ENCODE measurements at places on chromosomes 12 and 14.
A peak's percentile ranks its signal among the peaks of the same experiment; 100 is the strongest.

DNA sequence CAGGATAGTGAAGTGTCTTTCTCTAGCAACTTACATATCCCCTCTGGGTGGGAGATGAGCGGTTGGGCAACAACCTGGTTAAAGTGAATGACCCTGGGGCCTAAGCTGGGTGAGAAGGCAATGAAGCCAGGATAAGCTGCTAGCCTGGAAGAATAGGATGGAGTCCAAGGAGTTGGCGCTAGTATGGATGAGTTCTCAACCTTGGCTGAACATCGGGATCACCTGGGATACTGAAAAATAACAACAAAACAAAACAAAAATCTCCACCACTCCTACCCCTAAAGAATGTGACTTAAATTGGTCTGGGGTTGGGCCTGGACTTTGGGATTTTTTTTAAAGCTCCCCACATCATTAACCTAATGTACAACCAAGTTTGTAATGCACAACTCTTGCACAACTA is 4.8 kb upstream of the RPS6KA5 start:
- no peak for DNase-seq

GRCh38 chr12:7349418-7349817 is 45.5 kb downstream of the ACSM4 start:
- DNase-seq: no peak

DNA sequence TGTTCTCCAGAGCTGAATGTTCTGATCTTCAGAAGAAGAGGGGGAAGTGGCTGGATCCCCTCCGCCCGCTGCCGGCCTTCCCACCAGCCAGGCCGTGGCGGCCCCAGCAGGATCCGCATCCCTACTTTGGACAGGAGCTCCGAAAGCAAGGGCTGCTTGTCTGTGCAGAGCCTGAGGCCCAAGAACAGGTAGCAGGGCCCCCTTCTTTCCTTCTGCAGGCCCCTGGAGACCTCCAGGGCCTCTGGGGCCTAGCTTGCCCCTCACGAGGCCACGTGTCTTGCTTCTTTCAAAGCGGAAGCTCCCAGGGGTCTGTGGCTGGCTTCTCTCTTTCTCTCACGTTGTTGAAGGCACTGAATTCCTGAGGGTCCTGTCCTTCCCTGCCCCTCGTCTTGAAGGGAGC is 13.2 kb downstream of the PGF start:
- DNase-seq: no peak

DNA sequence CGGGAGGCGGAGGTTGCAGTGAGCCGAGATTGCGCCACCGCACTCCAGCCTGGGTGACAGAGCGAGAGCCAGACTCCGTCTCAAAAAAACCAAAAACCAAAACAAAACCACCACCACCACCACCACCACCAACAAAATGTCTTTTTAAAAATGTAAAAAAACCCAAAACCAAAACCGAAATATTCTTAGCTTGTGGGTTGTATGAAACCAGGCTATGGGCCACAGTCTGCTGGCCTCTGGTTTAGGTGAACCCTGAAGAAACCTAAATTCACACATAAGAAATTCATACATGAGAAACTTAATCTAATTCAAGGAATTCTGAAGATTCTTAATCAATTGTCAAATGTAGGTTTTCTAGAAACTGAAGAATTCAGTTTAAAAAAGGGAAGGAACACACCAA is 37.6 kb downstream of the INSM2 start:
- no peak for DNase-seq

GRCh38 chr14:98210045-98210672 is 1061.8 kb downstream of the BCL11B start:
- DNase-seq: no peak

DNA sequence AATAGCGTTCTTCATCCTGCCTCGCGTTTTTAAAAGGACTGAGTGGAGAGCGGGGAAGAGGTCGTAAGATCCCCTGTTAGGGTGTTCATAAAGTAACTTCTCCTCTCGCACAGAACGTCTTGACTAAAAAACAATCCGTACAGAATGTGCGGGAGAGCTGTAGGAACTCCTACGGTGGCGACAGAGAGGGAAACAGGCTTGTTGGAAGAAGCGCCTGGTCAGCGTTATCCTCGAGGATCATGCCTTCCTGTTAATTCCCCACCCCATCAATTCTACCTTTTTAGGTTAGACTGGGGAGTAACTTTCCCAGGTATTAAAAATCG is 399 bp upstream of the WASHC4 start:
- no peak for DNase-seq

- no peak for DNase-seq
These were observed 303.9 kb upstream of the SYT1 start for GRCh38 chr12:78560633-78561032.

DNA sequence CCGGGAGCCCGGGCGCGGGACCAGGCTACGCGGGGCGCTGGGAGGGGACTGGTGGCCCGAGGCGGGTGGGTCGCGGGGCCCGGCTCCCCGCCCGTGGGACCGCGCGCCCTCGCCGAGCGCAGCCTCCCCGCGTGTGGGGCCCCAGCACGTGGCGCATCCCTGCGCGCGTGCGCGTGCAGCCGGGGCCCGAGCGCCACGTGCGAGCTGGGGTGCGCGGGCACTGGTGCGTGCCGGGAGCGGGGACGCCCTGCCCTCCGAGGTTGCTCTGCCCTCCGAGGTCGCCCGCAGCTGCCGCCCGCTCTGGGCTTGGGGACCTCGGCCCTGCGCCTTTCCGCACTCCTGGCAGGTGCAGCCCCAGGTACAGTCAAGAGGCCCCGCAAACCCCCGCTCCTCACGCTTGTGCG is 365 bp upstream of the CCDC88C start:
- DNase-seq: no peak

GRCh38 chr14:24332268-24332993 is 2.4 kb downstream of the ADCY4 start:
- peak; percentile 48 for DNase-seq

DNA sequence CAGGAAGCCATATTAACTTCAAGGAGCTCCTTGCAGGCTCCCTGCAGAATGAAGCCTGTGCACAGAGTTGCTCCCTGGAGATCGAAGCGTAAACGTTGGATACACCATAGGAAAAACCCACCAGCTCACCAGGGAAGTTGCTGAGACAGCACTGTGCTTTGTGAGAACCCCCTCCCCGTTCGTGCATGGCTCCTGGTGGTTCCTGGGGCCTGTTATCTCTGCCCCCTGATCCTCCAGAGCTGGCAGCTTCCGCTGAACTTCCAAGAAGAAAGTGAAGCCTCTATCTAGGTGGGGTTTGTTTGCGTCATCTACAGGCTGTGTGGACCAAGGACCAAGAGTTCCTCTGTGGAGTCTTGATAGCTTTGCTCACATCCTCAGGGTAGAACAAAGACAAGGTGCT is 2.4 kb upstream of the CCDC85C start:
- no peak for DNase-seq

- no peak for DNase-seq
These were observed 80.6 kb downstream of the CCDC59 start for GRCh38 chr12:82277582-82277981.

DNA sequence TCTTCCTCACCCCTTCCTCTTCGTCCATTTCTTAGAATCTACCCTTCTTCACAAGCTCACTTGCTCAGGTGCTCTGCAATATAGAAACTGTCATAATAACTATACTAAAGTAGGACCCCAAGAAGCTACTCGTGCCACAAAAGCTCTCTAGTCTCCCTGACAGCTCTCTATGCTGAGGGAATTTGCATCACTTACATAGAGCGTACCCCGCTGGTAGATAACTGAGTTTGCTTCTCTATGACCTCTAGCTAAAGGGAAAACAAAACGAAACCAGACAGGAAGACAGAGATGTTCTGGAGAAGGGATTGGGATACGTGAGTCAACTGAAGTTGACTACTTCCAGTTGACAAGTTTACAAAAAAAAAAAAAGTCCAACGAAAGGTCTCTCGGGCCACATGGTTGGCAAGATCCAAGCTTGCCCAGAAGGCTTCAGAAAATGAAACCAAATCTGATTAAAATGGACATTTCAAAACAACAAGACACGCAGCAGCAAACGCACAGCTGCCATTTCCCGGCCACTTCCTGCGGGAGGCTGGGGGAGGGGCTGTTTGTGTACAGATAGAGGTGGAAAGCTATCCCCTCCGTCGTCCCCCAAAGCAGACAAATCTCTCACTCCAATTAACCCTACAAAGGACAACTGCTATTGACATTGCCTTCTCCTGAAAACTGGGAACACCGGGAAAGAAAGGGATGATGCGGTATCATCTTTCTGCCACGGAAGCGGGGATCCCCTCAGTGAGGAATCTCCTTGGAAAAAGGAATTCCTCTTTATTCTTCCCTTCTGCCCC is 1.3 kb downstream of the BAZ2A start:
- DNase-seq: no peak

GRCh38 chr12:112314981-112315380 is 67.2 kb downstream of the HECTD4 start:
- DNase-seq: no peak

DNA sequence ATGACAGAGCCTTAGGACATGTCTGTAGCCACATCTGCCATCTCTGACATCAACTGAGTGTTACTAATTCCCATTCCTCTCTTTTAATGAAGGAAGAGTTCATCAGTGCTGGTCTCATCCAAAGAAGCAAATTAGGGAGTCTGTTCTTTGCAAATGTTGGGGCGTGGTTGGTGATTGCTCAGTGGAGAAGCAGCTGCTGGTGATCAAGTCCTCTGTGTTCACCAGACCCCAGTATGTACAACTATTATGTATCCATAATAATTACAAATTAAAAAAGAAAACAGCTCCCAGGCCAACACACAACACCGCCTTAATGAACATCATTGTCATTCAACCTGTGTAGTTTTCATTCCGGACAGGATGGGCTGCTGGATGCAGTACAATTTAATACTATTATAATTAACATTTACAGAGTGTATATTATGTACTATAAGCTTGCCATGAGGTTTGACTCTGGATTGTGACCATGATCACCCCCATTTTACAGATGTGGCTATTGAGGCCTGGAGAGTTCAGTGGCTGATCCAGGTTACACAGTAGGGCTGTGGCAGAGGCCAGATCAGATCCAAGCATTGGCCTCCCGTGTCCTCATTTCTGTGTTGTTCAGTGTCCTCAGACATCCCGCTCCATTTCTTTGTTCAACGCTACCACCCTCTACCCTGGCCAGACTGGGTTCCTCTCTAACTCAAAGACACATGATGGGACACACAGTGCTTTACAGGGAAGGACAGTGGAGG is 179.0 kb downstream of the CHST11 start:
- no peak for DNase-seq

- no peak for DNase-seq
These were observed 36.9 kb downstream of the PLEKHA5 start for GRCh38 chr12:19166387-19166786.

- DNase-seq: no peak
These were observed 562.2 kb downstream of the VRK1 start for GRCh38 chr14:97359341-97359740.

- DNase-seq: no peak
These were observed 268.3 kb downstream of the C12orf50 start for GRCh38 chr12:87760943-87761342.

- DNase-seq: no peak
These were observed 154.1 kb upstream of the PELI2 start for GRCh38 chr14:55964091-55964490.

DNA sequence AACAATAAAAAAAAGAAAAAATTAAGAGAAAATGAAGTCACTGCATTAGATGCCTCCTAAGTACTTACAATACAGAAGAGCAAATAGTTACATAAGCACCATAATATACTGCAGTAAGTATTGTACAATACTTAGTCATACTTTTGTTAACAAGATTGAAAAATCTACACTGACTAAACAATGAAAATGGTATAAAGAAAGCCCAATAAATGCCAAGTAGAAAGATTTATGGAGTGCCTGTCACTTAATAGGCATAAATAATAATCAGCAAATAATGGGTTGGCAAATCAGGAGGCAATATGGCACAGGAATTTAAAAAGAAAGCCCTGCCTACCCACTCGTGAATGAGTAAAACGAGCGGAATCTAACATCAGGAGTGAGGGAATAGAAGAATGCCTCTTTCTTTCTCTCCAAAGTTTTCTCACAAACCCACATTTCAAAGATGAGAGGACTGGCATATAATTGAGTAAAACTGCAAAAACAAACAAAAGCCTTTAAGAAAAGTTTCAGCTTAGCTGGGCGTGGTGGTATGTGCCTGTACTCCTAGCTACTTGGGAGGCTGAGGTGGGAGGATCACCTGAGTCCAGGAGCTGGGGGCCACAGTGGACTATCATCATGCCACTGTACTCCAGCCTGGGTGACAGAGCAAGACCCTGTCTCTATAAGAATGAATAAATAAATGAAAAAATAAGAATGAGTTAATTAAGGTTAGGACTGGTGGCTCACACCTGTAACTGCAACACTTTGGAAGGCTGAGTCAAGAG is 36.1 kb downstream of the CRY1 start:
- DNase-seq: no peak

- DNase-seq: no peak
These were observed 7.1 kb downstream of the ZFP36L1 start for GRCh38 chr14:68785534-68786490.

DNA sequence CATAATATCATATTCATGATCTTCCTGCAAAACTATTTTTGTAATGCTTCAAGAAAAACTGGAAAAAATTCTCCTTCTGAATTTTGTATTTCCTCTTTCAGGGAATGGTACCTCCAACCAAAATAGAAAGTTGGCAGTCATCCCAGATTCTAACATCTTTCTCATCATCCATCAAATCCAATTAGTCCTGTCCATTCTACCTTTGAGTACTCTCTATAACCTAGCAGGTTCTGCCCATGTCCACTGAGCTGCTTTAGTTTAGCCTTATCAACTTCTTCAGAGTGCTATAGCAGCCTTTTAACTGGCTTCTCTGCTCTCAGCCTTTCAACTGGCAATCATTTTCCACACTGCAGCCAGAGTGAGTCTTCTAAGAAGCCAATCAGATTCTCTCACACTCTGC is 236.2 kb downstream of the AKAP6 start:
- DNase-seq: no peak

DNA sequence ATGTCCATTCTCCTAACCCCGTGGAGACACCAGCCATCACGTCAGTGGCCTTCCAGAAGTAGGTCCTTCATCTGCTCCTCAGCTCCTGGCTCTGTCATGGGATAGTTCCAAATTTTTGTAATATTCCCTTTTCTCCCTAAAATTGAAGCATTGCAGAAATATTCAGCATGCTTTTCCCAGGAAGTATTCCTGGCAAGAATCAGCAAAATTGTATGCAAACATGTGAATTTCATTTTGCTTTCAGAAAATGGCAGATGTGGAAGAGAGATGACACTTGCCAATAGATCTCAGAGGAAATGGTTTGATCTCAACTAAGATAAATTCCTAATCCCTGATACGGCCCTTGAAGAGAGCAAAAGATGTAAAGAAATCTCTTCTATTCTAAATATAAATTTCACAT is 298.9 kb downstream of the ITPR2 start:
- no peak for DNase-seq

DNA sequence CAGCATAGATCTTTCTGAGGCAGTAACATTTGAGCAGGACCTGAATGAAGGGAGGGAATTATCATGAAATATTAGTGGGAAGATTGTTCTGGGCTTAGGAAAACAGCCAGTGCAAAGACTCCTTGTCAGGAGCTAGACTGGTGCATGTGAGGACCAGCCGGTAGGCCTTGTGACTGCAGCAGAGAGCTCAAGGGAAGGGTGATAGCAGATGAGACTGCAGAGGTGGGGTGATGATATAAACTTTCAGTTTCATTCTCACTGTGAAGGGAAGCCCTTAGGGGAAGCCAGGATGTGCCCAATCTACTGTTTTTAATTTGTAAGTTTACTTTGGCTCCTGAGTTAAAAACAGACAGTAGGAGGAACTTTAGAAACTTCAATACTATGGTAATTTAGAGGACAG is 12.4 kb downstream of the IL22 start:
- DNase-seq: no peak

GRCh38 chr12:31702047-31702446 is 26.8 kb downstream of the AMN1 start:
- no peak for DNase-seq

Measured in Panc1 (cell line).